ENCODE measurements at places on chromosomes 5 and 9.
A peak's percentile ranks its signal among the peaks of the same experiment; 100 is the strongest.

GRCh38 chr5:1975898-1976765, 93.4 kb upstream of the IRX4 start:
- no peak for DNase-seq

DNA sequence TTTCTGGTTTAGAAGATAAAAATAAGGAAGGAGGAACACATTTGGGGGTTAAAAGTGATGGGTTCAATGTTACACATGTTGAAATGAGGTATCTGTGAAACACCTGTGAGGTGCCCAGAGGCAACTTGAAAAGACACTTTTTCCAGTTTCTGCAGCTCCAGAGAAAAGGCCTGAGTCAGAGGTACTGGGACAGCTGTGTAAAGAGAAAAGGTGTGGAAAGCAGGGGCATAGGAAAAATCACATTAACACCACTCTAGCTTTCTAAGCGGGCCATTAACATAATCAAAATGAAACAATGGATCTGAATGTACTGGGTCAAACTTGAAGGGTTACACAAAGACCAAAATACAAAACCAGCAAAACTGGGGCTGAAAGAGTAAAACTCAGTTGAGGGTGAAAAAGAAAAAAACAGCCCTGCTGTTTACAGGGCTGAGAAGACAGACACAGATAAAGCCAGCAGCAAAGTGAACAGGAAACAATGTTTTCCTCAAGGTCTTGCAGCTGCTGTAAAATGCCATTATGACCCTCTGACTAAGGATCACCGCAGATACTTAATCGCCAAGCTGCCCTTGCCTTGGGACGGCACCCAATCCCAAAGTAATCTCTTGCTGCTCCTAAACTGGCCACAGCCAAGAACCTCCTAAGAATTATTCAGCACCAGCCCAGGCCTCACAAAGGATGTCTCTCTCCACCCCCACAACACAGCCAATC, 104.7 kb downstream of the DROSHA start:
- peak; percentile 18 for DNase-seq

- DNase-seq = peak; percentile 0
These were observed 2.8 kb upstream of the IL3 start for GRCh38 chr5:132057498-132058255.

DNA sequence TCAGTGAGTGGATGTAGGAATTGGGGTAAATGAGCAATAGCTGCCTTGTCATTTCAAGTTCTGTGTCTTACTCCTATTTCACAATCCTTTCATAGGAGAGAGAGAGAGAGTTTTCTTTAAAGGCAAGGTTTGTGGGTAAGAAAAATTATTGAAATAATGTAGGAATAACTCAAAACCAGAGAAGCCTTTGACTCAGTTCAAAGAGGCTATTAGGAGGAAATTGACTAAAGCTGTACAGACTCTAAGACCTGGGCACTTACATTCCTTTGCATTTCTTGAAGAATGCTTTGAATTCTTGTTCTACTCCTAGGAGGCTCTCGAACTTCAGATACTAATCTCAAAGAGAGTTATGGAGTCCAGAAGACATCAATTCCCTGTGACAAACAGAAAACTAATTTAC, 257.1 kb downstream of the FBXL7 start:
- DNase-seq = no peak

- peak; percentile 26 for DNase-seq
These were observed 81.4 kb downstream of the CD180 start for GRCh38 chr5:67115246-67115645.

GRCh38 chr9:128375865-128376264, 4.7 kb downstream of the URM1 start:
- no peak for DNase-seq

DNA sequence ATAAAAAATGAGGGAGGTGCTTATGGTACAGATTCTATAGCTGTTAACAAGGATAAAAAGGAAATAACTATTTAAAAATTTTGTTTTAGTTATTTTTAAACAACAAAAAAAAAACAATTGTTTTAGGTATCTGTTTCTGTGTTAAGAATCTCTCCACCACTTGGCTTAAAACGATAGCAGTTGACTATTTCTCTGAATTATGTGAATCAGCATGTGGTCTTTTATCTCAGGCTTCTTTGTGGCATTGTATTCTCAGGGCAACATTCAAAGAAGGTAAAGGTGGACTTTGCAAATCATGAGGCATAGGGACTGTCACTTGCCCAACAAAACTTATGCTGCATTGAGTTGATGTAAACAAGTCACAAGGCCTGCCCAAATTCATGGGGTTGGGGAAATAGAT, 55.2 kb downstream of the ERBIN start:
- no peak for DNase-seq

- DNase-seq = peak; percentile 78
These were observed 15.8 kb downstream of the ERGIC1 start for GRCh38 chr5:172849606-172850453.

DNA sequence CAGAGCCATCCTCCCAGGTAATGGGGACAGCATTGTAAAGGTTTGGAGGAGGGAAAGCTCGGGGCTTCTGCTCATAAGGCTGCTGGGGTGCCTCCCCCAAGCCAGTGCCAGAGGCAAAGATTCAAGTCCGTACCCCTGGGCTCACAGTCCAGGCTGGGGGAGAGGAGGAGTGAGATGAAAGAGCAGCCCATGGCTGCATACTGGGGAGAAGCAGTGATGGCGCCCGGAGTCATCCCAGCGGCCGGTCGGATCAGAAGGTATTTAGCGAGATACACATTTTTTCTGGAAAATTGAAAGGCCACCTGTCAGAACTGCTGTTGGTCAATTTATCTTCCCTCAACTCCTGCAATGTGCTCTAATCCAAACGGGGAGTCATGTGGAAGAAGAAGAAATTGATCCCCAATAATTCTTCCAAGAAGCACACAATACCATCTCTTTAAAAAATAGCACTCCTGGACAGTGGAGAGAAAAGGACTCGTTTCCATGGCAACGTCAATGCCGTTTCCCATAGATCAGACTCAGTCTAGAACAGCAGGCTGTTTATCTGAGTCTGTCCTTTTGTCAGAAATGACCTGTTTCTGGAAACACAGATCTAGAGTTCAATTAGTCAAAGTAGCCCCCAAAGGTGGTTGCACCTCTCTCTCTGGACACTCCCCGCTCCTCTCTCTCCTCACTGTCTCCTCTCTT, 65.9 kb downstream of the NSG2 start:
- no peak for DNase-seq

DNA sequence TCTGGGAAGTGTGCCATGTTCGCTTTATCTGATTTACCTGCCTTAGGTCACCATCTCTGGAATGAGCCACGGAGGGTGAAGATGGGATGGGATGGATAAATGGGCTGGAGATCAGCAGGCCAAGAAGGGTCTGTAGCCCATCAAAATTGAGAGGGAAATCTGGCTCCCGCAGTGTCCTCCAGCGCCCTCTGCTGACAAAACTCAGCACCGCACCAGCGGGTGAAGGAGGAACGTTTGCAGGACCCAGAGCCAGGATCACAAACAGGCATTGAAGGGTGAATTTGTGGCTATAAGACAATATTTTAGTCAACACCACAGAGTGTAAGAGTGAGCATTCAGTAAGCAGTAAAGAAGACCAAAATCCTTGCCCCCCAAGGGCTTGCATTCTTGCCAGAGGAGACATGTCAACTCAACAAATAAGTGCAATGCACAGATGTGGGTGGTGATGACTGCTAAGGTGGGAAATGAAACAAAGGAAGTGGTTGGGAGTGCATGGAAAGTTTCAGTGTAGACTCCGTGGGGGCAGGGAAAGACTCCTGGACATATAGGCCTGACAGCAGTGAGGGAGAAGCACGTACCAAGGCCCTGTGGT, 124.4 kb downstream of the TENT4A start:
- DNase-seq = no peak

DNA sequence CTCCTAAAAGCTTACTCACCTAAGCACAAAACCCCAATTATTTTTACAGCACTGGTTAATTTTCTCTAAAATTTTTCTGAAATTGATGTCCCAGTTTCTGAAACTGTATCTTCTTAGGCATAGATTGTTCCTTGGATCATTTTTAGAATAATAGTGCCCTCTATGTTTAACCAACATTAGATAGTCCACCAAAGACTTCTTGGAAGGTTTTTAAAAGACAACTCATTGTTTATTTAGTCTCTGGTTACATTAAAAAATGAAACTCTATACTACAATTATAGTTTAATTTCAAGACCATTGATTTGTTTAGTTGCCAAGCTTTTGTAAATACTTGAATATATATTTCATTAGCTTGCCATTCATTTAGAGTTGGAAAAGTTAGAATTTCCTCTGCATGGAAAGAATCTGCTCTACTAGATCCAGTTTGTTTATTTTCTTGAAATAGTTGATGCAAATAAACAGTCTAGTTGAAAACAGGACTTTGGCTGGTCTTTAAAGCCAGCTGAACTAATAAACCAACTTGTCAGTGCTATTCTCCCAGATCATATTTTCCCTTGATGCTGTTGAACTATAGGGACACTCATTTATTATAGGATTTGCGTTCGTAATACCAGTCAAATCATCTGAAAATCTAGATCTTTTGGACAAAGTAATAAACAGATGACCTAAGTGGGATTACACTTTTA, 990.5 kb downstream of the TLE1 start:
- no peak for DNase-seq

- no peak for DNase-seq
These were observed 1.9 kb downstream of the IRGM start for GRCh38 chr5:150848271-150848670.

GRCh38 chr5:91359962-91360609, 23.0 kb downstream of the ARRDC3 start:
- no peak for DNase-seq

DNA sequence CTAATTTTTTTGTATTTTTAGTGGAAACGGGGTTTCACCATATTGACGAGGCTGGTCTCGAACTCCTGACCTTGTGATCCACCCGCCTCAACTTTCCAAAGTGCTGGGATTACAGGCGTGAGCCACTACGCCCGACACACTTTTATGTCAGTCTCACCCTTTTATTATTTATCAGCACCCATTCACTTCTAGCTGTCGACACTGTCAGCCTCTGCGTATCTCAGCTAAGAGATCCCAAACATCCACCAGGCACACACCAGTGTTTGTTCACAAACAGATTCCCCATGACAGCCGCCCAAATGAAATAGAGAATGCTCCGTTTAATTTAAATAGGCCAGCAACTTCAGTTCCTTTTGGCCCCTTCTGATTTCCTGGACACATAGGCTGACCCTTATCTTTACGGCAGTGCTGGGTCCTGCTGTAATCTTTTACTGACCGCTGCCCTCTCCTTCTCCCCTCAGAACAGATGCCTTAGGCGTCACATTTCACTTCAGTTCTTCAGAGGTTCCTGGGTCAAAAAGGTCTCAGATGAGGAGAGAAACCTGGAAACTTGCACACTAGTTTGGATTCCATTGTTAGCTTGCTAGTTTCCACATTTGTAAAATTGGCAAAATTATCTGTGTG, 43.1 kb upstream of the CKMT2 start:
- DNase-seq = no peak

- DNase-seq = no peak
These were observed 924.8 kb upstream of the PTPRD start for GRCh38 chr9:11537566-11537965.

- peak; percentile 98 for DNase-seq
These were observed at the start of gene MXD3 for GRCh38 chr5:177311723-177312648. Gene MXD3, minus strand, starts transcription at chr5:177311898. Its CDS starts 68 bp downstream, at chr5:177311830.

- DNase-seq = no peak
These were observed 61.2 kb upstream of the JAK2 start for GRCh38 chr9:4923580-4924544.

GRCh38 chr9:101326501-101326900, 58.3 kb downstream of the BAAT start:
- no peak for DNase-seq

GRCh38 chr5:32201122-32201753, 27.1 kb upstream of the GOLPH3 start:
- DNase-seq = no peak

DNA sequence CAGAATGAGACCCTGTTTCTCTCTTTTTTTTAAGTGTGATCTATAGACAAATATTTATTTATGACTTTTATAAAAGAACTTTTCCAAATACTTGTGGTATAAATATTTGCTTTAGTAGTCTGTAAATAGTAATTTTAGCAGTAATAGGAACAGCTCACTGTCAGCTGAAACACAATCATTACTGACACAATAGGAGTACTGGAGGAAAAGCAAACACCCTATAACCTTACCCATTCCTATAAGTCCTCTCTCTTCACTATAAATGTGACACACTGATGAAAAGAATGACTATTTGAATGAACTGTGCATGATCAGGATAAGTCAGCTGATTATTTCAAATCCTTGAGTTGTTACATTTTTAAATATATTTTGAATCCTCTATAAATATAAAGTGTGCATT, 72.4 kb downstream of the CDH12 start:
- no peak for DNase-seq

GRCh38 chr9:133355881-133356357, 368 bp downstream of the SURF1 start:
- no peak for DNase-seq

GRCh38 chr9:35079041-35079425, 709 bp downstream of the FANCG start:
- no peak for DNase-seq

DNA sequence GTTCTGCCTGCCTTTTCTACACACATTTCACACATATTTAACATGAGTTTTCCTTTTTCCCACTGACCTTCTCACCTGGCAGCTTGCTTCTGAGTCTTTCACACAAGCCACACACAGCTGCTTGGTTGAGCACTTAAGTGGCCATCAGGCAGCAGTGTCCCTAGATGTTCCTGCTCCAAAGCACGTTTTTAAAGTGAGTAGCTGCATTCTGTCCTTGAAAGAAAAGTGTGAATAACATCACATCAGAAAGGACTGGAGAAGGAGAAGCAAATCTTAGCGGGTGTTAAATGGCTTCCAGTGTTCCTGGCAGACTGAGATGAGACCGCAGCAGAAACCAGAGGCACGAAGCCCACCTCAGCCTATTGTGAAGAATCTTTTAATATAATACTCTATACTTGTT, 209.2 kb upstream of the IRX4 start:
- no peak for DNase-seq

GRCh38 chr5:157603333-157604190, 28.0 kb upstream of the ADAM19 start:
- no peak for DNase-seq

DNA sequence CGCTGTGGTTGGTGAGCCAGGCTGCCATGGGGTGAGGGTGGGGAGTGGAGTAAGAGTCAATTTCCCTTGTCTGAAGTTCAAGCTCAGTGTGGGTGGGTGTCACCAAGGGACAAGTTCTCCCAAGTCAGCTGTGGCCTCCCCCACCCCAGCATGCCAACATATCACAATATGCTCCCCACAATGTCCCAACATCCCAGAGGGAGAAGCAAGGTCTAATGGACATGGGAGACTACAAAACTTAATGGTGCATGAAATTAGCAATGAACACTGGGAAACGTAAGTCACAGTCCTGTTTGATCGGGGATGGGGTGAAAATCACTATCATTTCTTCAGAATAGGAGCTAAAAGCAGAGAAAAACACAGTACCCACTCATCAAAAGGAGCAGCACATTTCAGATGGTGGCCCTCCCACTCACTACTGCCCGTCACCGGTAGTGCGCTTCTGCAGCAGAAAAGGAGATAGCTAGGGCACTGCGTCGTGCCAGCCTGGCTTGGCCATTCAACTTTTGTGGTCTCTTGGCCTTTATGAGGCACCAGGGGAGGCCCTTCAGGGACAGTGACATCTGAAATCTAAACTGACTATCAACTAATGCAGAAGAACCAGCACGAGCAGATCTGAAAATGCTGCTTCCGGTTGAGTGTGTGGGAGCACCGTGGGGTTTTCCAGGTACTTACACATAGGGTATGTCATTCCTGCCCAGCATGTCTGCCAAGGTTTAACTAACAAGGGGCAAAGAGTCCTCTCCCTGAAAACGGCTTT, 20.5 kb upstream of the NDFIP1 start:
- no peak for DNase-seq

Data from stomach (tissue), 19 donors.